Activated CD4-positive, alpha-beta T cell treated with anti-CD3 and anti-CD28 coated beads, Interleukin-10, Interleukin-2, amounts not matched to agents 100 ng/mL and 50 ng/mL, durations not matched to agents 16 hours and 8 hours (primary cell): ENCODE measurements at places on chromosomes 13 and 19.
A peak's percentile ranks its signal among the peaks of the same experiment; 100 is the strongest.

DNA sequence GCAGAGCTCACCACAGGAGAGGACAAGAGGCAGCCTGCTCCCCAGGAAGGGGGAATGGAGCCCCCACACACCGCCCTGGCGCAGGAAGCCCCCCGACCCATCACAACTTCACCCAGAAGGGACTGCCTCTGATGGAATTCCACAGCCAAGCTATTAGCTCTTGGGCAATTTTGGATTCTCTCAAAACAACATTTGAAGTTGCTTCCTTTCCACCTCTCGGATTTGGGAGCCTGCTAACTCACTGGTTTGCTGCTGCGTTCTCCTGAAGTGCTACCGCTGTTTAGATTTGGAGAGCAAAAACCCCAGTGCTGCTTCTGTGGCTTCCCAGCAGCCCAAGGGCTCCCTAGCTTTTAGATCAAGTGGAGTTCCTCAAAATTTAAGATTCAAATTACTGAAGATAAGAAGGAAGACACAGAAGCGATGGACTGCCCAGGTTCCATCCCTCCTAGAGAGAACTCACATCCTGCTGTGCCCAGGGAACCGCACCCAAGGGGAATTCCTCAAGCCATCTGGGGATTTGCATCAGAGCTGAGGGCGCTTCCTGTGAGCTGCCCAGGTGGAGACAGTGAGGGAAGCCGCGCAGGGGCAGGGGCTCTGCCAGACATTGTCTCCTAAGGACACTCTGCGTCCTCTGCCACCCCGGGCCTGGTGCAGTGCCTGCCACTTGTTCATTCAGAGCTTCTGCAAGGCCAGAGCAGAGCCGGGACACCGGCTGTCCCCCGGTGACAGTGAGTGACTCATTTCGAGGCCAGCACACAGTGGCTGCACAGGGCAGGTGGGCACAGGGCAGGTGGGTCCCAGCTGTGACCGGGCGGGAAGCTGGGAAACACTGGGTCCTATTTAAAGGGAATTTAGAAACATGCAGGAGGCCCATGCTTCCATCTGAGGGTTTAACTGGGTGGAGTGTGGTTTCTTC, 45.5 kb downstream of the COL4A1 start:
- DNase-seq = no peak

DNA sequence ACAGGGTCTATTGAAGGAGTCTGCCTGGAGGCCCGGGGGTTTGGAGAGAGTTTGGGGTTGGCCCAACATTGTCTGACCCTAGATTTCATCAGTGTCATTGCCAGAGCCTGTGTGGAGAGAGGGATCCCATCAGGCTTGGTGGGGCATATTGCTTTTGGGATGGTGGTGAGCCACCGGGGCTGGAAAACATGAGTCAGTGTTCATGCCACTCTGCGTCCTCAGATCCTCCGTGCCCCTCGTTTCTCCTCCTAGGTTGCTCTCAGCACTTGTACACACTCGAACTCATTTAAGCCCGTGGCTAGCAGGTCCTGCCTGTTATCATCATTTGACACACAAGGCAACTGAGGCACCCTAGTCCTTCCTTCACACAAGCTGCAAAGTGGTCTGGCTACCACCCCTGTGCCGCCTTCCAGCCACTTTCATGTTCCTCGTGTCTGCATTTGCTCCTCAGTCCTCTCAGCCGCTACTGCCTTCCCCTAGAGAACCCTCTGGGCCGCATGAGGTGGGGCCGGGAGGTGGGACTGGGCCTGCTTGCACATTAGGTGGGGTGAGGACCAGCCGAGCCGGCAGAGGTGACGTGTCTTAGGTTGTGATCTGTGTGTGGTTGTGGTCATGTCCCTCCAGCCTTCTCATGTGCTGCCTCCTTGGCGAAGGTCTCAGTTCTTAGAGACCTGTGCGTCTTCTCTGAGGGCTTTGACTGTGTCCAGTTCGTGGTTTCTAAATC, 3.6 kb downstream of the NACC1 start:
- no peak for DNase-seq

DNA sequence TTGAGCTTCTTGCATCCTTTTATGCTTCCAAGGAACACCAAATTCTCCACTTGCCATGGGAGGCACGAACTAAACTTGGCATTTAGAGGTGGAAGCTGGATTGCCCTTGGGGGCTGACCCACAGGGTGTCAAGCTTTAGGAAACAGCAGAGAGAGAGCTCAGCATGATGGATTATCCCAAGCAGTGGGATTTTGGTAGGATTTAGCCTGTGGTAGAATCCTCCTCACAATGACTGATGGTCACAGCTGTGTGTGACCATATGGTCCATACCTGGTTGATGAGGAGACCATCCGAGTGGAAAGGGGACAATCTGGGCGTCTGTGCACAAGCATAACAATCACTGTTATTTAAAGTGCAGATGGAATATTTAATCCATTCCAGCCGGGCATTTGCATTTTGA, 40.1 kb upstream of the PSG9 start:
- DNase-seq = no peak

DNA sequence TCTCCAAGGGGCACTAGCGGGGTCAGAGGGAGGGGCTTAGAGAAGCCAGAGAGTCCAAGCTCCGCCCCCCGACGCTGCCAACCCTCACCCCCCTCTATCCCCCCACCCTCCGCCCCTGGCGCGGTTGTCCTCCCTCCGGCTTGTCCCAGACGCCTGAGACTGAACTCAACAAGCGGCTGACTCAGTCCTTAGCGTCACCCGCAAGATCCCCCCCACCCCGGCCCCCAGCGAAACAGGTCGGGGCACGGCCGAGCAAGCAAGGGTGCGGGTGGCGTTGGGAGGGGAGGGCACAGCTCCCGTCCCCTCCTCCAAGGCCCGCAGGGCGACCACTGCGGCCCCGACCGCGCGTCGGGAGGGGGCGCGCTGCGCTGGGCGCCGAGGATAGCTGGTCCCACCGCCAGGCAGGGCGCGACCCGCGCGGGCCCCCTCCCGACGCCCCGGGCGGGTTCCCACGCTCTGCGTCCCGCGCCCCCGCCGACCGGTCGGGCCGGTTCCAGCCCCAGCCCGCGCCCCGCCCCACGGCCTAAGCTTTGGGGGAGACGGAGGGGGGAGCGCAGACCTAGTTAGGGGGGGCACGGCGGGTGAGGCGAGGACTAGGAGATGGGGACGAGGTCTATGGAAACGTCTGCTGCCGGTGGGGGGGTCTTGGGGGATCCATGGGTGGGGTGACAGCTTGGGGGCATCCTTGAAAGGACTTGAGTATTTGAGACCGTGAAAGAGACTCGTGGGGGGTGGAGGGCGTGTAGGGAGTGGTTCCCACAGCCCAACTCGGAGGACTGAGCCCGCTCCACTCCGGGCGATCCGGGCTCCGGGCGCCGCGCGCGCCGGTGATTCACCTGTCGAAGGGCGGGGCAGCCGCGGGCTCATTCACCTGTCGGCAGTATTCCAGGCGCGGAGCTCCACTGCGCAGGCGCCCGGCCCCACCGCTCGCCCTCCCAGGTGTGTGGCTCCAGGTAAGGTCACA, 5.1 kb downstream of the NOTCH3 start:
- DNase-seq = no peak

DNA sequence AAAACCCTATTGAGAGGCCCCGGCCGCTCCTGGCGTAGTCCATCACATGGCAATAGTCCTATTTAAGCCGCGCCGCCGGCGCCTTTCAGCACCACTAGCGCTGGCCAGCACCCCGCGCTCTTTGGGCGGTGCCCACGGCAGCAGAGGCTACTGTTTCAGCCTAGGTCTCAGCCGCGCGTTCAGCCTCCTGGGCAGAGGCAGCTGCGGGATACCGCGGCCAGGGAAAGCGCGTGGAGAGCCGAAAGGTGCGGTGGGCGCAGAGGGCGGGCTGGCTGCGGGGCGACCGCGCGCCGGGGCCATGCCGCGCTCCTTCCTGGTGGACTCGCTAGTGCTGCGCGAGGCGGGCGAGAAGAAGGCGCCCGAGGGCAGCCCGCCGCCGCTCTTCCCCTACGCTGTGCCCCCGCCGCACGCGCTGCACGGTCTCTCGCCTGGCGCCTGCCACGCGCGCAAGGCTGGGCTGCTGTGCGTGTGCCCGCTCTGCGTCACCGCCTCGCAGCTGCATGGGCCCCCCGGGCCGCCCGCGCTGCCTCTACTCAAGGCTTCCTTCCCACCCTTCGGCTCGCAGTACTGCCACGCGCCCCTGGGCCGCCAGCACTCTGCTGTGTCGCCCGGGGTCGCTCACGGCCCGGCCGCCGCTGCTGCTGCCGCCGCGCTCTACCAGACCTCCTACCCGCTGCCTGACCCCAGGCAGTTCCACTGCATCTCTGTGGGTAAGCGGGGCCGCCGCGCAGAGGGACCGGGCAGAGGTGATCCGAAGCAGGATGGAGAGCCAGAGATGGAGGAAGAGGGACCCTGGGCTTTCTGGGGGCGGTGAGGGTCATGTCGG, at the start of gene GSX1:
GSX1 (plus strand) TSS at position 91 of the 826 bp plus-strand sequence; CDS start at position 299, 208 bp downstream.
- DNase-seq = peak; percentile 37

DNA sequence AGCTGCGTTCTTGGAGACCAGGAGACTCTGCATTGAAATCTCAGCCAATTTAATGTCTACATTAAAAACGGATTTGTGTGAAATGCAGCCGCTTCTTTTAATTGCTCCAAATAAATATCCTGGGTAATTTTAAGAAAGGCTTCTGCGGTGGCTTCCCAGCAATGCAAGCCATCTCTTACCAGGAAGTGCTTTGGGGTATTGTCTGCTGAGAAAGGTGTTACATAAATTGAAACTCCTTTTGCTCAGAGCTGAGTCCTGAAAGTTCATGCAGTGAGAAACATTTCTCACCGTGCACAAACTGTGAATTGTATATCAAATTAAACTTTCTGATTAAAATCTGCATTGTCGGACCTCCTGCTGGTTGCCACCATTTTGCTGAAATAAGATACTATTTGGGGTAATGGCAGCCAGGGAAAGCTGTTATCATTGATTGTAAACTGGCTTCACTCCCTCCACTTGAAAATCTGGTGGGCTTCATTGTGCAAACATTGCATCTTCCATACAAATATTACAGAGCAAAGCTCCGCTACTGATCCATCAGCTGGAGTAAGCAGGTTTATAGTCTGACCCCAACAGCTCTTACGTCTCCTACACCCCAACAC, 59.5 kb downstream of the ZIC5 start:
- DNase-seq = peak; percentile 73

DNA sequence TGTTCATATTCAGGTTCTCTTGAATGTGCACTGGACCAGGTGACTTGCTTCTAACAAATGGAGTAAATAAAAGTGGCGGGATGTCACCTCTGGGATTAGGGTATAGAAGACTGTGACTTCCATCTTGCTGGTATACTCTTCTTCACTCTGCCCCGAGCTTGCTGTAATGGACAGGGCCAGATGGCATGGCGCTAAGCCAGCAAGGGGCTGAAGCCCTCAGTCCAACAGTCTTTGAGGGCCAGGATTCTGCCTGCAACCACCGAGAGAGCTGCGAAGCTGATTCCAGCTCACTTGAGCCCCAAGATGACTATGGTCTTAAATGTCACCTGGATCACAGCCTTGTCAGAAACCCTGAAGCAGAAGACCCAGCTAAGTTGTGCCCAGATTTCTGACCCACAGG, 600.0 kb downstream of the FGF9 start:
- DNase-seq = no peak

DNA sequence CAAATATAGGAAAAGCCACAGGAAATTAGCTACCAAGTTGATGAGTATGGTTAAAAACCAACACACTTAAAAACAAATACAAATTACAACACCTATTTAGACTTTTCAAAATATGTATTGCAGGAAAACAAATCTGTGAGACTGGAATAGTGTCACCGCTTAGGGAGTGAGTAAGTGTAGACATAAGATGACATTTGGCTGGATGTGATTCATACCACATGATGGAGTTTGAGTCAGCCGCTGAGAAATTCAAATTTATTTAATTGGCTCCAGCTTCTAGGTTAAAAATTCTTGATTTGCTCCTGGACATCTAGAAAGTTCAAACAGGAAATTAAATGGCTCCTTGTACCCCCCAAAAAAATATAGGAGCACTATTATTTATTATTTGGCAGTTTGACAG, 531.7 kb downstream of the SLITRK1 start:
- no peak for DNase-seq

- no peak for DNase-seq
These were observed 58.2 kb downstream of the NUFIP1 start for GRCh38 chr13:44930963-44931623.

- no peak for DNase-seq
These were observed 419.8 kb downstream of the SLITRK6 start for GRCh38 chr13:85379433-85379832.

DNA sequence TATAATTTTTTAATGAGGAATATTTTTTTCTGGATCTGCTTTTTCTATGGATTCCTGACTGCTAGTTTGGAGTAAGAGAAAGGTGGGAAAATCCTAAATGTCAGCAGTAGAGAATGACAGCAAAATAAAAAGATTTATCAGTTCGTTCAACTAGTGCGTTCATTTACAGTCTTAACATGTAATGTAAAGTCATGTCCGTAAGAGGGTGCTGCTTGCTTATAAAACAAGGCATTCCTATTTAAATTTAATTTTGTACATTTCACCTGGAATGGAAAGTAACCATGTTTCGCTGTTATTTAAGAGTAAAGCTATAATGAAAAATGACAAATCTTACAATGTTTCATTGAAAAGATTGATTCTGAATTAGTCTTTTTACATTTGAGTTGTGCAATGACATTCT, 76.6 kb downstream of the ZMYM2 start:
- DNase-seq = no peak

GRCh38 chr13:40660141-40660664, 6.2 kb downstream of the FOXO1 start:
- DNase-seq = no peak

GRCh38 chr13:114015969-114016295, 42.1 kb upstream of the C13orf46 start:
- peak; percentile 14 for DNase-seq

GRCh38 chr13:98792785-98793495, 40.5 kb upstream of the SLC15A1 start:
- DNase-seq = no peak

DNA sequence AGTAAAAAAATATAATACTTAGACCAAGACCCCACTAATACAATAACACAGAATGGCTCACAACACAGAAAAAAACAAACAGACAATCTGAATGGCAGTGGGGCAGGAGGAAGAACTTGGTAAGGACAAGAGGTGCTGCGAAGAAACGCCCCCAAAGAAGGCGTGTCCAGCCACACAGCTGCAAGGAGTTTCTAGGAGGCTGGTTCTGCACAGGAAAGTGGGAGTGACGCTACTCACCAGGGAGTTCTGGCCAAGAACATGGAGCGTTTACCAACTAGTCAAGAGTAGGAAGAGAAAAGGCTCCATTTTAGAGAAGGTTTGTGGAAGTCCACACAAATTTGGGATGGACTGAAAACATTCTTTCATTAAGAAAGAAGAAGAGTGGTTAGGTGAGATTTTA, 95.3 kb upstream of the SLC15A1 start:
- no peak for DNase-seq

- no peak for DNase-seq
These were observed 135.7 kb downstream of the USP12 start for GRCh38 chr13:27035892-27036235.

GRCh38 chr13:40958655-40959054, 60.5 kb downstream of the ELF1 start:
- no peak for DNase-seq

- DNase-seq = peak; percentile 44
These were observed 477.0 kb downstream of the FOXO1 start for GRCh38 chr13:40189426-40189825.

- DNase-seq = no peak
These were observed 78.8 kb upstream of the TPP2 start for GRCh38 chr13:102517959-102518358.
